ENCODE measurements at places on chromosomes 13 and 19.

- no peak for DNase-seq
Observed at GRCh38 chr13:30918662-30919405, 12.8 kb downstream of the MEDAG start.

DNA sequence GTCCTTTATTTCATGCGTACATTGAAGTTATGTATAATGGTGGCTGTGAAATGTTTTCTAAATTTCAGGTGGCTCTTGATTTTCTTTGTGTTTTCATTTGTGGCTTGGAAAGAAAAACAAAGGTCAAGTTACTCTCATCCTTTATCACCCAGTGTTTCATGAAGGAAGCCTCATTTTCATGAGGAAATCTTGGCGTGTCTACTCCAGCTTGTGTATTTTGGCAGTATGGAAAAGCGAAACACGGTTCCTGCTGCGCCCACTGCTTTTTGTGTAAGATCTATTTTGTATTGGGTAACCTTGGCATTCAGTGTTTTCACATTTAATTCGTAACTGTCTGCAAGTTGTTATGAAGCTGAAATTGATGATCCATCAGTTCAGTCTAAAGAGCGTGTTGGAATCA, 147.0 kb upstream of the RNF113B start:
- DNase-seq, result no peak

DNA sequence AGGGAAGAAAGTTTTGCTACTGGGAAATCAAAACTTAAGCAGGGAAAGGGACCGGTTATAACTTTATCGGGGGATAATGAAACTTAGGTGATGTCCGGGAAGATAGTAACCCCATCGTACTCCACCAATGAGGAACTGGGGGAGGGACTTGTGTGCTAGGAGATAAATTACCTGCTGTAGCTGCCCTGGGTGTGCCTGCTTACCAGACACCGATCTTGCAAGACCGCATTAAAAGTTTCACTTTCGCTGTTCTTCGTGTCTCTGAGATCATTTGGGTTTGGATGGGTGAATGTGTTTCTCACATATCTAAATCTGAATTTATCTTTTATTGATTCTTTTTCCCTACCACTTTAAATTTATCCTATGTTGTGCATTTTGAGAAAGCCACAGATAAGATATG, 381.4 kb downstream of the SLITRK6 start:
- no peak for DNase-seq

DNA sequence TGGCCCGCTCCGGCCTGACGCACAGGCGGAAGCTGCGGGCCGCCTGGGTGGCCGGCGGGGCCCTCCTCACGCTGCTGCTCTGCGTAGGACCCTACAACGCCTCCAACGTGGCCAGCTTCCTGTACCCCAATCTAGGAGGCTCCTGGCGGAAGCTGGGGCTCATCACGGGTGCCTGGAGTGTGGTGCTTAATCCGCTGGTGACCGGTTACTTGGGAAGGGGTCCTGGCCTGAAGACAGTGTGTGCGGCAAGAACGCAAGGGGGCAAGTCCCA, 4.4 kb downstream of the FFAR1 start:
- no peak for DNase-seq

DNA sequence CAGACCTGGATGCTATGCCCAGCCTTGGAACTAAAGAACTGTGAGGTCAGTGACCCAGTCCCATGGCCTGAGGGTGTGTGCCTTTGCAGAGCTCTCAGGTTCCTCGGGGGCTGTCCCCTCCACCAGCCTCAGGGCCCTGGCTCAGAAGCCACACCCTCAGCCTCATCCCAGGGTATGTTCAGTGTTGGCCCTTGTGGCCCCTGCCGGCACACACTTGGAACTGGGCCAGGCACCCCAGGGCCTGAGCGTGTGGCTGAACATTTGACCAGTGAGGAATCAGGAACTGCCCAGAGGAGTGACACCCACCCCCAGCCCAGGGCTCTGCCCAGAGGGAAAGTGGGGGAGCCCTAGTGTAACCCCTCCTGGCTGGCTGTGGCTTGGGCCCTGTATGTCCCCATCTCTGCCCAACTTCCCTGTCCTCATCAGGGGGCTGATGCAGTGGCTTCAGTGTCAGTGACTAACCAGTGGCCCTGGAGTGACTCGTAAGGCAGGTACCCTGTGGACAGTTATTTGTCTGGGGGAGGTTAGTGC, 10.0 kb downstream of the NKPD1 start:
- DNase-seq, result no peak

DNA sequence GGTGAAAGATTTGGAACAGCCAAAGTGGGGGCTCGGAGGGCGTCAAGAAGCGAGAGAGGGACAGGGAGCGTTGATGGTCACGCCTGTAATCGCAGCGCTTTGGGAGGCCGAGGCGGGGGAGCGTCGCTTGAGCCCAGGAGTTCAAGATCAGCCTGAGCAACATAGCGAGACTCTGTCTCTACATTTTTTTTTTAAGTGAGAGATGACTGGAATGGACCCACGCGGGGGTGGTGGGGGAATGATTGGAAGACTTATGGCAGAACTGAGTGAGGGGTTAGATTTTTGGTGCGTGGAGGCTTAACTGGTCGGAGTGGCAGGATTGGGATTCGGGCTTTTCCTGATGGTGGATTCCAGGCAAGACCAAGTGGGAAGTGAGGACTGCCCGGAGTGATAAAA, 725 bp downstream of the PSMD8 start:
- DNase-seq, result no peak

DNA sequence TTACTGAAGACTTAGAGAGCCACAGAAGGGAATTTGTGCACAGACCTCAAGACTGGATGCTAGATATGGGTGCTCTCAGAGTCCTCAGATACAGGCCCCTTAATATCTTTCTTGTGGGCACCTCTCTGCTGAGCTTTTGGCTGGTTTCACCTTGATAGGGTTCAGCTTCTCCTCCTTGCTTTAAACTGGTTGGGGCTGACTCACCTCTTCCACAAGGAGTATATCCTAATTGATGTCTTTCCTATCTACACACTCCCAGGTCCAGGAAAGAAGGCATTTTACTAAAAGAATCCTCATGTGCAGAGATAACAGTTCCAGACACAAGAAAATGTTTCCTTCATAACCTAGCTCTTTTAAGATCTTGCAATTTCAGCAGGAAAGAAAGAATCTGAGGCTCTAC, 284.4 kb downstream of the NDFIP2 start:
- no peak for DNase-seq

DNA sequence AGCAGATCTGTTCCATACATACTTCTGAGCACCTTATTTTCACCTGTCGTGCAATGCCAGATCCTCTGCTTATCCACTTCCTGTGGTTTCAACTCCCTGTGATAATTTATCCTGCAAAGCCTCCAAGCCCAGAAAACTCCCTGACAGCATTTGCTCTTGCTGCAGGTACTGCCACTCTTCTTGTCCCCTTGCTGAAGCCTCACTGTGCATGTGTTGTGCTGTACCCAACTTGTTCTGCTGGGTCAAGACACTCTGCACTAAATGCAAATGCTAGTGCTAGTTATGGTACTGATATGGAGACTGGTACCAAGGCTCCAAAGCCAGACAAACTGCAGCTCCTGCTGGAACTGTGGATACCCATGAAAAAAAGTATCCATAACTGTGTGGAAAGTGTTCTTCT, 315.4 kb upstream of the MIR17HG start:
- no peak for DNase-seq

GRCh38 chr13:67223742-67224141, 6.4 kb downstream of the PCDH9 start:
- no peak for DNase-seq

DNA sequence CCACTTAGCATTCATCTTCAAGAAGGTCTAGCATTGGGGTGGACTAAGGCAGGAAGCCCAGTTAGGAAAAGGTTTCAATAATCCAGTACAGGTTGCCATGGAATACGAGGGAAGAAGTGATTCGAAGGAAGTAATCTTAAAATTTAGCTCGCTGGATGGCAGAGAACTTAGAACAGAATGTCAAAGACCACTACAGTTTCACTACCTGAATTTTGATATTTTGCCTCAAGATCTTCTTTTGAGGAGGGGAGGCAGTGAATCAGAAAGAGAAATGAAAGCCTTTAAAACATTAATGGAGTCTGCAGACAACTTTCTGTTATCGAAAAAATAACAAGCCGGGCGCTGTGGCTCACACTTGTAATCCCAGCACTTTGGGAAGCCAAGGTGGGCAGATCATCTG, 7.0 kb upstream of the RAB8A start:
- DNase-seq, result peak; percentile 34

GRCh38 chr13:112722433-112723263, 32.8 kb downstream of the ATP11A start:
- no peak for DNase-seq

DNA sequence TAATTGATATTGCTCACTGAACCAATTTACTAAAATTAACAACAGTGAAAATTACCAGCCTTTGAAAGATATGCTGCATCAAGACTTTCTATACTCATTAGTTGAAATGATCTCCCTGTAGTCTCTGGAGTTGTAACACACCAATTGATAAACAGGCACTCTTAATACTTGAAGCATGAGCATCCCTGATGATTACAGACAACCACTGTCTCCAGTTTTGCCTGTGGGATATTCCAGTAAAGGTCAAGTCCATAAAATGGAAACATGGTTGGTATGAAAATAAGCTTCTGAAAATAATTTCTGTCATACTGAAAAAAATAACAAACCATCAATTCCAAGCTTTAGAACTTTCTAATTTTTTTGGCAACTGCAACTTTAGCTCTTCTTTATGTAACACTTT, 405.8 kb downstream of the SPRY2 start:
- no peak for DNase-seq

GRCh38 chr13:40126306-40127085, 471.0 kb downstream of the COG6 start:
- no peak for DNase-seq

DNA sequence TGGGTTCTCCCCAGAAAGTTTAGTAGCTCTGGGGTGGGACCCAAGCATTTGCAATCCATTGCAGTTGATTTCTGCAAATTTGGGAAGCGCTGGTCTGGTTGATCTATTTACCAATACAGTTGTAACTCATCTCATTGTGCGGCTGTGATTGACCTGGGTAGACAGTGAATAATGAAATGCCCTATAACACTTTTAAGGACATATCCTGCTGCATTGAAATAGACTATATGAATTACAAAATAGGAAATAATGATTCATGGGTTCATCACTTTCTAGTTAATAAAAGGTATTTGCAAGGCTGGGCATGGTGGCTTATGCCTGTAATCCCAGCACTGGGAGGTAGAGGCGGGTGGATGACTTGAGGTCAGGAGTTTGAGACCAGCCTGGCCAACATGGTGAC, 59.0 kb upstream of the FARP1 start:
- DNase-seq, result no peak

DNA sequence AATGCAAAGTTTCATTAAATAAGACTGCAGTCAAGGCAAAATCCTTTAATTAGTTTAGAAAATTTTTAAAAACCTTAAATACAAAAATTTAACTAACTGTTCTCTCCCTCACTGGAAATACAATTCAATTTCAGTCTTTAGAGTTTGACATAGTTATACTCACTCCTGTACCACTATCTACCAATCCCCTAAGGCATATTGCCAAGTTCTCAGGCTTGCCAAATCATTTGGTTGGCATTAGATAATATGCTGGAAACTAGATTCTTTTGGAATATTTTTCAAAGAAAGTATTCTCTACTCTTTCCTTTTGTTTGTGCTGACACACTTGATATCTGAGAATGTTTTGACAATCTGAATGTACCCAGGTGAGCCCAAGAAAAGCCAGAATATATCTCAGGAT, 77.2 kb downstream of the TSC22D1 start:
- no peak for DNase-seq

Measured in SIG-M5 (cell line).